ENCODE measurements at places on chromosomes 3 and 15. TPM values are rescaled to one million over a fixed set of nuclear protein-coding genes. Genes with fewer than 3 reads are reported as not detected.

The CPLX3 gene
- not detected for polyA plus RNA-seq

The SCAMP5 gene
- 12.8 TPM for polyA plus RNA-seq

The VIPR1 gene
- 6.3 TPM for polyA plus RNA-seq

The LRRC2 gene
- polyA plus RNA-seq, result 4.0 TPM

The CPN2 gene
- polyA plus RNA-seq, result 0.10 TPM

The FGD5 gene
- polyA plus RNA-seq, result 7.4 TPM

The TIMP4 gene
- polyA plus RNA-seq, result 6.7 TPM

The STRIT1 gene
- polyA plus RNA-seq, result 1.6 TPM

The B3GALNT1 gene
- 3.3 TPM for polyA plus RNA-seq

The TMEM40 gene
- 0.48 TPM for polyA plus RNA-seq

The NANOGP8 gene
- polyA plus RNA-seq, result 8.5 TPM

The ALG1L2 gene
- polyA plus RNA-seq, result 0.87 TPM

The GOLGA6A gene
- 0.57 TPM for polyA plus RNA-seq

The ATP13A4 gene
- polyA plus RNA-seq, result not detected

The SYNM gene
- polyA plus RNA-seq, result 0.74 TPM

The HDC gene
- polyA plus RNA-seq, result not detected

The FEZF2 gene
- not detected for polyA plus RNA-seq

The HES1 gene
- 59.3 TPM for polyA plus RNA-seq

The DPPA4 gene
- polyA plus RNA-seq, result 546 TPM

The SH3GL3 gene
- polyA plus RNA-seq, result 18.8 TPM

The CYP8B1 gene
- polyA plus RNA-seq, result not detected

The NXPE3 gene
- 11.7 TPM for polyA plus RNA-seq

The POPDC2 gene
- polyA plus RNA-seq, result 0.36 TPM

The SNTN gene
- 0.70 TPM for polyA plus RNA-seq

The MOBP gene
- not detected for polyA plus RNA-seq

The CCDC13 gene
- polyA plus RNA-seq, result 0.42 TPM

The CTXN2 gene
- 0.10 TPM for polyA plus RNA-seq

The FAM174B gene
- 21.8 TPM for polyA plus RNA-seq

The AADAC gene
- not detected for polyA plus RNA-seq

The RASGRP1 gene
- polyA plus RNA-seq, result 1.1 TPM

The THRB gene
- polyA plus RNA-seq, result 1.7 TPM

The GUCA1C gene
- polyA plus RNA-seq, result not detected

The A4GNT gene
- polyA plus RNA-seq, result not detected

The GOLGA8G gene
- not detected for polyA plus RNA-seq

The PAK2 gene
- 24.3 TPM for polyA plus RNA-seq

The KLHL24 gene
- polyA plus RNA-seq, result 5.9 TPM

The SLC6A11 gene
- 0.64 TPM for polyA plus RNA-seq

The ALPK3 gene
- polyA plus RNA-seq, result 3.7 TPM

The MESP2 gene
- 0.68 TPM for polyA plus RNA-seq

The INSYN1 gene
- 0.10 TPM for polyA plus RNA-seq

The CACNA2D2 gene
- polyA plus RNA-seq, result 4.7 TPM

The KLHL18 gene
- polyA plus RNA-seq, result 11.3 TPM

The NPAP1 gene
- 0.10 TPM for polyA plus RNA-seq
